Heart left ventricle (tissue), 16 donors: ENCODE measurements at places on chromosomes 2 and 18.
A peak's percentile ranks its signal among the peaks of the same experiment; 100 is the strongest.

DNA sequence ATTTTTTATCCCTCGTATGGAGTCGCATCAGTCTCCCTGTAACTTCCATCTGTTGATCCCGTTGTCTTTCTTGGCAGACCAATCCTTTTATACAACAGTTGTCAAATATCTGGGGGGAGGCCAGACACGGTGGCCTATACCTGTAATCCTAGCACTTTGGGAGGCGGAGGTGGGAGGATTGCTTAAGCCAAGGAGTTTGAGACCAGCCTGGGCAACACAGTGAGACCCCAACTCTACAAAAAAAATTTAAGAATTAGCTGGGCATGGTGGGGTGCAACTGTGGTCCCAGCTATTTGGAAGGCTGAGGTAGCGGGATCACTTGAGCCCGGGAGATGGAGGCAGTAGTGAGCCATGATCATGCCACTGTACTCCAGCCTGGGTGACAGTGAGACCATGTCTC is 2.0 kb downstream of the XRCC5 start:
- no peaks in the 10 kb centered on the region for H3K27me3 ChIP-seq
- H3K4me1 ChIP-seq = peaks cover 8% of the 10 kb centered on the region
- no peak overlapping the region for H3K4me3 ChIP-seq
- no peak for DNase-seq
- no peak overlapping the region for H3K27ac ChIP-seq

GRCh38 chr2:102186791-102187495 is at the start of gene IL1RL2:
TSS of gene IL1RL2 (plus strand) at chr2:102187023. CDS start at chr2:102187868, 845 bp downstream.
- H3K4me3 ChIP-seq = peak within 1 kb of the TSS; percentile 64
- DNase-seq = peak; percentile 60
- H3K27me3 ChIP-seq = peaks cover 1% of the 10 kb centered on the region
- no peaks in the 10 kb centered on the region for H3K36me3 ChIP-seq
- no peak within 1 kb of the TSS for H3K27ac ChIP-seq
- H3K4me1 ChIP-seq = peaks cover 6% of the 10 kb centered on the region

GRCh38 chr18:79371561-79372121 is 24.1 kb upstream of the NFATC1 start:
- no peaks in the 10 kb centered on the region for H3K4me1 ChIP-seq
- no peak overlapping the region for H3K27ac ChIP-seq
- no peaks in the 10 kb centered on the region for H3K27me3 ChIP-seq
- peaks cover 17% of the 10 kb centered on the region for H3K36me3 ChIP-seq

DNA sequence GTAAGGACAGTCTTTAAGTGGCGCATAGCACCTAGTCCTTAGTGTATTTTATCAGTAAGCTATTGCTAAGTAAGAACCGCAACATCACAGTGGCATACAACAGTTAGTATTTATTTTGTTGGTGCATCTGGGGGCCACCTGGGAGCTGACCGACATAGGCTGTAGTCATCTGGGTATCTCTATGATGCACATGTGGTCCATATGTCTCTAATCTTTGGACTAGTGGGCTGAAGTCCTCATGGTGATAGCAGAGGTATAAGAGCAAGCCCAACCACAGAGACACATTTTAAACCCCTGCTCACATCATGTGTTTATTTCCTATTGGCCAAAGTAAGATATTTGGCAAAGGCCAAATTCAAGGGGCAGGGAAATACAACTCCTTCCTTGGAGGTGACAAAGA is 2.9 kb downstream of the CAMKMT start:
- H3K36me3 ChIP-seq = no peaks in the 10 kb centered on the region
- no peaks in the 10 kb centered on the region for H3K27me3 ChIP-seq
- no peak overlapping the region for H3K27ac ChIP-seq
- H3K4me3 ChIP-seq = no peak overlapping the region
- H3K4me1 ChIP-seq = peaks cover 7% of the 10 kb centered on the region

- H3K36me3 ChIP-seq = no peaks in the 10 kb centered on the region
- H3K27ac ChIP-seq = no peak overlapping the region
- no peak overlapping the region for H3K4me3 ChIP-seq
- no peaks in the 10 kb centered on the region for H3K4me1 ChIP-seq
- no peaks in the 10 kb centered on the region for H3K27me3 ChIP-seq
These were observed 252.4 kb upstream of the ZNF521 start for GRCh38 chr18:25604196-25604893.

- peak overlapping the region; percentile 68 for H3K27ac ChIP-seq
- no peak for DNase-seq
- H3K36me3 ChIP-seq = no peaks in the 10 kb centered on the region
- H3K27me3 ChIP-seq = no peaks in the 10 kb centered on the region
- no peak overlapping the region for H3K4me3 ChIP-seq
- H3K4me1 ChIP-seq = peaks cover 5% of the 10 kb centered on the region
These were observed 5.6 kb upstream of the SMAD7 start for GRCh38 chr18:48956356-48956755.

- no peaks in the 10 kb centered on the region for H3K36me3 ChIP-seq
- peaks cover 14% of the 10 kb centered on the region for H3K27me3 ChIP-seq
- no peak overlapping the region for H3K27ac ChIP-seq
These were observed 23.4 kb upstream of the SNED1 start for GRCh38 chr2:240974771-240975572.
